Naive thymus-derived CD4-positive, alpha-beta T cell (primary cell): ENCODE measurements at places on chromosomes 2 and 18. TPM values are rescaled to one million over a fixed set of nuclear protein-coding genes. Genes with fewer than 3 reads are reported as not detected.

The TYW5 gene
- 11.2 TPM for total RNA-seq

The TUBA3E gene
- total RNA-seq: not detected

The FLACC1 gene
- 7.4 TPM for total RNA-seq

The C1QL2 gene
- total RNA-seq: not detected

The ITGA6 gene
- total RNA-seq: 142 TPM

The KIDINS220 gene
- 51.3 TPM for total RNA-seq

The TEKT4 gene
- not detected for total RNA-seq

The ZSCAN30 gene
- 23.1 TPM for total RNA-seq

The TTN gene
- total RNA-seq: 45.5 TPM

The ING5 gene
- 55.6 TPM for total RNA-seq

The SERPINB12 gene
- not detected for total RNA-seq

The ASIC4 gene
- total RNA-seq: 0.12 TPM in 1 of 2 replicates, not detected in the other

The RAX gene
- not detected in 2 replicates for total RNA-seq

The MATN3 gene
- not detected for total RNA-seq

The CFC1 gene
- not detected for total RNA-seq

The ZNF385B gene
- not detected for total RNA-seq

The SCG2 gene
- 0.12 TPM in 1 of 2 replicates, not detected in the other for total RNA-seq
